ENCODE measurements at places on chromosomes 2 and 18.

- no peak for DNase-seq
Measured at GRCh38 chr2:239250216-239251081, 150.4 kb downstream of the HDAC4 start.

DNA sequence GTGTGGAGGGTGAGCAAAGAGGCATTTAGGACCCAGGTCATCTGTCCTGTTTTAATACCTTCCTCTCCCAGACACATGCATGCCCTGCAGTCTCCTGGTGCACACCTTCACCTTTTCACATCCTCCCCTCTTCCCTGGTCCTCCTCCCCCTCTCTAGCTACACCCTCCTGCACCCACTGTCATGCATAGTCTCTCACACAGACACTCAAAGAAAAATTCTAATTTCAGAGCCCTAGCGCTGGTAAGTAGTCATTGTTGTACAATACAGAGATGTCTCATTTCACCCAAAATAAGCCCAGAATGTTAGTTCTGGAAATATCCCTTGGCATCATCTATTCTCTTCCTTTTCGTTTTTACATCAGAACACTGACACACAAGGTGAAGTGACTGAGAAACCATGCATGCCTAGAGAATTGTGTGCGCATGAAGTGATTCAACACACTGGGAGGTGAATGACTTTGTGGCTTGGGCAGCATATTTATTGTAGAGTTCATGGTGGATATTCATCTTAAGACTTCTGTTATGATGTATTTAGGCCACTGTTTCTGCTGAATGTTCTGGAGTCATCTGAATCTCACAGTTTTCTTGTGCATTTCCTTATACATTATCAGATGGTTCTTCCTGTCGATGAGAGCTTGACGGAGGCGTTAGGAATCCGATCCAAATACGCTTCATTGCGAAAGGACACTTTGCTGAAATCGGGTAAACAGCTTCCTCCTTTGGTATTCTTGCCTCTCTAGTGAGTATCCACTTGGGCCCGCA lies 69.9 kb downstream of the COA5 start:
- DNase-seq, result no peak

DNA sequence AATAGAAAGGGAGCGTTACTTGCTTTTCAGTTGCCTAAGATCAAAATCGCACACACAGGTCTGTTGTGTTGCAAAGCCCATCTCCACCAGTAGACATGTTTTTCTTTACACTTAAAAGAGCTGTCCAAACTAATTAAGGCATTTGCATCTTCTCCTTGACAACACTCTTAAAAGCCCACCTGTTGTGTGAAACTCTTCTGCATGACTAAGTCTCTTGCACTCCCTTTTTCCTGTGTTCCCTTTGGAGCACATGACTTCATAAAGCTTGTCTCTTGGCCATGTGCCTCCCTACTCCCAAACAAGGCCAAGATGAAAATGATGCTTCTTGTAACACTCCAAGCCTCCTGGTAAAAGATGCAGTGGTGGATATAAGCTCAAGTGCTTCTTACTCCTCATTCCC lies 26.1 kb downstream of the PID1 start:
- DNase-seq, result no peak

DNA sequence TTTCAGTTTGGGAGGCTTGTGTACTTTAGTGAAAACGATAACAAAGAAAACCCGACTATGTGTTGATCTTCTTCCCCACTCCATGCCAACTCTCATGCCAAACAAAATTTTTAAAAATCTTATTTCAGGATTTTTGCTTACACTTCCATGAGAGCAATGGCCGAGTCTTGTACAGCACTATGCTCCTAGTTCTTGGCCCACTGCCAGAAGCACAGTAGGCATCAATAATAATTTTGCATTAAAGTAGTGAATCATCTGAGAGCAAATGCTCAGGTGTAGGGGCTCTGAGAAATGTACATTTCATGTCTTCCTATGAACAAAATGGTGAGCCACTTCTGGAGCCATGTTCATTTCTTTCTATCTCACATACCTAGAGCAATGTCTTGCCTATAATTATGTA lies 62.2 kb downstream of the MAP3K19 start:
- DNase-seq, result no peak

DNA sequence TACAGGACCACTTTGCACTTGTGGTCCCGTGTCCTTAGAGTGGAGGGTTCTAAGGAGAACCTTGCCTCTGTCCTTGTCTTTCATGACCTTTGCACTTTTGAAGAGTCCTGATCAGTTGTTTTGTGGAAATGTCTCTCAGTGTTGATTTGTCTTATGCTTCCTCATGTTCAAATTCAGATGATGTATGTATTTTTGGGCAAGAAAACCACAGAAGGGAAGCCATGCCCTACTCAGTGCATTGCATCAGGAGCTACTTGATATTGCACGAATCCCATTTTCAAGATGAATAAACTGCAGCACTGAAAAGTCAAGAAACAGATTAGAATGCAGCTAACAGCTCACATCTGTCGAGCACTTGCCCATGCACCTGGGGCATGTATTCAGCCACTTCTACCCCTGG lies 152.2 kb downstream of the INHBB start:
- DNase-seq, result no peak

DNA sequence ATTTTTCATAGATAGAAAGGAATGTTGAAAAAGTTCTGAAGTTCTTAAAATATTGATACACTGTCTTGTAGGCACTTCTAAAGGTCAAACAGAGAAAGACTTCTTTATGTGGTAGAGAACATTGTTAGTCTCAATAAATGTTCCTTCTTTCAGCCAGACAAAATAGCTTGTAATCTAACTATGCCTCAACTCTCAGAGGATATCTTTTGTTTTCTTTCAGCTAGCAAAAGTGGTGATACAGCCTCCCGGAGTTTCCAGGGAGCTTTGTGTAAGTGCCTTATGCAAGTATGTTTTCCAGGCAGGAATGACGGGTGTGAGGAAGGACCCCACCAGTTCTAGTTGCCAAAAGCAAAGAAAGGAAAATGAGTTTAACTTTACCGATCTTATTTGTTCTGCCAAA lies 452.1 kb upstream of the ST6GAL2 start:
- DNase-seq, result no peak

GRCh38 chr2:55033076-55033742 lies 17.0 kb downstream of the RTN4 start:
- no peak for DNase-seq

DNA sequence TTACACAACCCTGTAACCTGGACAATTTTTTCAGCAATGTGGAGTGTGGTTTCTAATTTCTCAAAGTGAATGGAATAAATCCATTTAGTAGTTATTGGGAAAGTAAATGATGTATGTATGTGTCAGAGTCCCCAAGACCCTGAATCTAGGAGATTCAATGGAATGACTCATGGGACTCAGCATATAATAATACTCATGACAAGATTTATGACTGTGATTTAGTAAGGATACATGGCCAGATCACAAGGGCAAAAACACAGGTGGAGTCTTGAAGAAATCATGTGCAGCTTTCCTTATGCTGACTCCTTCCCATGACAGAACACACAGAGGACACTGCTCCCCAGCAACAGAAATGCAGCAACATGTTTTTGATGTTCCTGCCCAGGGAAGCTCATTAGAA lies 1877.7 kb upstream of the LRRTM1 start:
- no peak for DNase-seq

DNA sequence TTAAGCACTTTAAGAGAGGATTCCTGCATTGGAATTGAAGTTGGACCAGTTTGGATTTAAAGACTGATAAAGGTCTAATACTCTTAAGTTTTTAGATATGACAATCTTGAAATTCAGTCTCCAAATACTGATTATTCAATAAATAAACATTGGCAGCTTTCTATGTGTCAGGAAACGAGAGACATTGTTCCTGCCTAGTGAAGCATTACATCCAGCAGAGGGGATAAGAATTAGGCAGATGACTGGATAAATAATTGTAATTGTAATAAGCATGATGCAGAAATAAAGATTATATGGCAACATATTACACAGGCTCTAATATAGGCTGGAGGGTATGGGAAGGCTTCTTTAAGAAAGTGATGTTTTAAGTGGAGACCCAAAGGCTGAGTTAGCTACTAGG lies 226.5 kb upstream of the MMADHC start:
- no peak for DNase-seq

GRCh38 chr2:134713176-134713575 lies 5.6 kb downstream of the TMEM163 start:
- no peak for DNase-seq

- DNase-seq, result no peak
Measured at GRCh38 chr2:118654945-118655344, 192.5 kb downstream of the EN1 start.

DNA sequence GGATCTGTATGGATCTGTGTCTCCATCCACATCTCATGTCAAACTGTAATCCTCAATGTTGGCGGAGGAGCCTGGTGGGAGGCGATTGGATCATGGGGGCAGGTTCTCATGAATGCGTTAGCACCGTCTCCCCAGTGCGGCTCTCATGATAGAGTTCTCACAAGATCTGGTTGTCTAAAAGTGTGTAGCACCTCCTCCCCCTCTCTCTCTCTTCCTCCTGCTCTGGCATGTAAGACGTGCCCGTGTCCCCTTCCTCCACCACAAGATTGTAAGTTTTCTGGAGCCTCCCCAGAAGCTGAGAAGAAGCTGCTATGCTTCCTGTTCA lies 55.0 kb upstream of the ROCK2 start:
- DNase-seq, result no peak

DNA sequence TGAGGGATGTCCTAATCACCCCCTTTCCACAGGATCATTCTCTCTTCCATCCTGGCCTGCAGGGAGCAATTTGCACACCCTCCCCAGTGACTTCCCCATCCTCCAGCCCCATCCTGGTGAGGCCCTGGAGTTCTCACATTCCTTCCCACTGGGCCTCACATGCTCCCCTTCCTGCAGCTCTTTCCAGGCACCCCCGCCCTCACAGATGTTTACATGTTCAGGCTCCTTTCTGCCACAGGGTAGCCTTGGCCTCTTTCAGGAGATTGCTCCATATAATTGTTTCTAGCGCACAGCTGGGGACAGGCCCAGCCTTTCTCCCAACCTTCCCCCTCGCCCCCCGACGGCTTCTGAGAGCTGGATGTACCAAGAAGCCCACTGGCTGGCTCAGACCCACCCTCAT lies 288.4 kb upstream of the TRIB2 start:
- no peak for DNase-seq

DNA sequence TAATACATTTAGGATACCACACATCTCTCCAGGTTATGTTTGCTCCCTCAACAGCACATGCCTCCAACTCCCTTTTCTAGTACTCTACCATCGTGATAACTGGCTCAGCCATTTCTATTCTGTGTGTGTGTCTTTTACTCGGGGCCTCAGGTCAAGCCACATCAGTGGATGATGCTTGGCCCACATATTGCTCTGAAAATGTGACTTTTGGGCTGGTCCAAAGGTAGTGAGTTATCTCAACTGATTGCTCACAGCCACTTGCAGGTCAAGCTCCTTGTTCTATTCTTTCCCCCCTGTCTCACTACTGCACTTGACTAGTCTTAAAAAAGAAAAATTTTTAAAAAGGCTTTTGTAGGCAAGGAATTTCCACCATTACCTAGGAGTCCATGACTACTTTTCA lies 5.5 kb downstream of the DSG4 start:
- no peak for DNase-seq

- DNase-seq, result no peak
Measured at GRCh38 chr2:200393191-200393590, 86.7 kb downstream of the SPATS2L start.

DNA sequence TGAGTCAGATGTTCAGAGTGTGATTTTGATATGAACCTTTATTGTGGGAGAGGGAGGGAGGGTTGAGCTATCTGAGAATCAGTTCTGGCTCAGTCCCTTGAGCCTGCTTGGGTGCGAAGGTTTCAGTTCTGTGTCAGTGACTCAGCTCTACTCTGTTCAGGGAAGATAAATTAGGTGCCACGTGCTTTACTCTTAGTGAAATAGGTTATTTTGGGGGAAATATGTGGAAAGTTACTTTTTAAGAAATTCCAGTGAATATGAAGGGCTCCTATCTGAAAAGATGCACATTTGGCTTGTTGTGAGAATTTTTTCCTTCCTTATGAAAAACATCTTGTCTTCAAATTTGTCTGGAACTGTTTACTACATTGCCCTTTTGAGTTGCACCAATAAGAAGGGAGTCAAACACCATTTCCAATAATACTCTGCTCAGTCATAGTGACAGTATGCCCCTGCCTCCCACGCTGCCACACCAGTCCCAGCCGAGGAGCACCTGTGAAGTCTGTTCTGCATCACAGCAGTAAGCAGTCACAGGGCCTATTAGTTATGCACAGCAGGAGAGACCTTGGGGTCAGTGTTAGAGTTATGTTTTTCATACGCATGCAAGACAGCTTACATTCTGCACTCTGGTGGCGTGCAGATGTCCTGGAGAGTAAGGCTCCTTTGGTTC lies 32.8 kb upstream of the DNAH7 start:
- no peak for DNase-seq

- no peak for DNase-seq
Measured at GRCh38 chr2:237228281-237228625, 142.6 kb downstream of the COPS8 start.

- DNase-seq, result no peak
Measured at GRCh38 chr18:74665905-74666304, 68.2 kb downstream of the ZNF407 start.

DNA sequence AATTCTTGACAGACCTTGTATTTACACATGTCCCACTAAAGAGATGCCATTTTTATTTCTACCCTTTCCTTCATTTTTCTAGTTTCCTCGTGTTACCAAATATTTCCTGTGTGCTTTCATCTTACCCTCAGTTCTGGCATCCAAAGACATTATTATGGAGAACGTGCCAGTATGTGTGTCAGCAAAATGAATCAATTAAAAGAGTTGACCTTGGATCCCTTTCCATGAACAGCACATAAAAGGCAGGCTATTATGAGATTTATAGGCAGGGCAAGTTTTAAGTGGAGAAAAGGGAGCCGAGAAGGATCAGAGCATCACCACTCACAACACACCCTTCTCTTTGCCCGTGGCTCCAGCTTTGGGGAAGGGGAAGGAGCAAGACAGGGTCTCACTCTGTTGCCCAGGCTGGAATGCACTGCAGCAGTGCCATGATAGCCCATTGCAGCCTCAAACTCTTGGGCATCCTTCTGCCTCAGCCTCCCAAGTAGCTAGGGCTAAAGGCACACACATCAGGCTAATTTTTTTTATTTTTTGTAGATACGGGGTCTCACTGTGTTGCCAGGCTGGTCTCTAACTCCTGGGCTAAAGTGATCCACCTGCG lies 149.9 kb downstream of the GFPT1 start:
- DNase-seq, result no peak

Measured in NCI-H2081 treated with DMSO at 0.1 percent for 48 hours (cell line).